ENCODE measurements at places on chromosomes 6 and 20.

DNA sequence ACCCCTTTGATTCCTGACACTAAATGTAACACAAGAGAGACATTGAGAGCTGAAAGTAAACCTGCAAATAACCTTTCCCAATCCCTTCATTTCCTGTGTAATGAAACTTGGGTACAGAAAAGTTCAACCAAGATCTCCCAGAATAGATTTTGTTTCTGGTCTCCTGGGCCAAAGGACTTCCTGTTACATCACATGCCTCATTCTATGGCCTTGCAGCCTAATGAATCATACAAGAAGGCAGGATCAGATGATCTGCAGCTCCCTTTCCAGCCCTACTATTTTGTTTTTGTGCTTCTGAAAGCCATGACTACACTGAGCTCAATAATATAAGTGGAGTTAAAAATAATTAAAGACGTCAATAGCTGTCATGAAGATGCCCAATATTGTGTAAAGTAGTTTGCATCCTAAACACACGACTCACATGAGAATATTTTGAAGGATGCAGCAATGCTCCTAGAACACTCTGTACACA lies 73.4 kb upstream of the NOX3 start:
- no peak for DNase-seq

- no peak for DNase-seq
Measured at GRCh38 chr6:126233192-126233591, 106.7 kb upstream of the CENPW start.

DNA sequence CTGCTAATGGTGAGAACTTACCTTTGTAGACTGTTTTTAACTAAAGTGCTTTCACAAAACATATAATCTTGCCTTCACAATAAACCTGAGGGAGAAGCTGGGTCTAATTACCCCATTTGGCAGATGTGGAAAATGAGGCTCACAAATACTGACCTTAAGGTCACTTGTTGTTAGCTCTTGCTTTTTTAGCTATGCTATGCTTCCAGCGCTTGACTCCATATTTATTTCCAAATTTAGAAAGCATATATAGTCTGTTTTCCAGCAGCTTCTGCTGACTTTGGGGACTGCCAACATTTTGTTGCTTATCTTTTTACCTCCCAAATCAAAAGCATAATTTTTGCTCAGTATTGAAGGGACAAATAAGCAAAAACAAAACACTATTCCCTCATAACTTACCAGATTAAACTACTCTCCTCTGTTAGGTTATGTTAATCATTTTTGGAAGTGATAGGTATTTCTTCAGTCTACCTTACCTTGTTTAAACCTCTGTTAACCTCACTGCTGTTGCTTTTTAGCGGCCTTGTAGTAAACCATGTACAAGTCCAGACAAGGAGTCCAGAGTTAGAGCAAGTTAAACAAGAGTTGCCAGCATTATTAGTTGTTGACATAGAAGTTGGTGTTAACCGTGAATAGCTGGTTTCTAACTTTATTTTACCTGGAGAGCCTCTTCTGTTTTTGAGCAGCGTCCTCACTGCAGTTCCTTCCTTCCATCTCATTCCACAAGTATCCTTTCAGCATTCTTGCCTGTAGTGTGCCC lies 4.9 kb upstream of the BTBD3 start:
- no peak for DNase-seq

DNA sequence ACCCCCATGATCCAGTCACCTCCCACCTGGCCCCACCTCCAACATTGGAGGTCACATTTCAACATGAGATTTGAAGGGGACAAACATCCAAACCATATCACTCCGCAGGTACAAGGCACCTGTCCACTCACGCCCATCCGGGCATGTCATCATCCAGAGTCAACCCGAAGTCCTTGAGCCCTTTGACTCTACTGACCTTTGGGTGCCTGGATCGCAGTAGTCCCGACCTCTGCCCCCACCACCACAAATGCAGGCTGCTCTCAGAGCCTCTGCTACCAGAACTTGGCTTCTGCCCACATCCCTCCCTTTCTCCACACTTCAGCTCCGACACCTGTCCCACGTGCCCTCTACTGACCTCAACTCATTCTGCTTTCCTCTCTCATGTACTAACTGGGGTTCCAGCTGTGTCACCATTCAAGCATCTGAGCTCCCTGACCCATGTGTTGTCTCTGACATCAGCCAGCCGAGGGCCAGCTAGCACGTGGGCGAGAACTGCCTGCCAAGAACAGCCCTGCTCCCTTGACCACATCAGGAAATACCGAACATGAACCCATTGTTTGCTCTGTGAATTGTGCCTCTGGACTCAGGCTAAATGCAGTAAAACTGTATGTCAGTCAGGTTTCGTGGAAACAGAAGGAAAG lies 498.3 kb upstream of the SULF2 start:
- no peak for DNase-seq

- no peak for DNase-seq
Measured at GRCh38 chr6:107330168-107330567, 129.2 kb downstream of the PDSS2 start.

GRCh38 chr20:21147593-21147992 lies 21.7 kb downstream of the KIZ start:
- DNase-seq, result no peak

DNA sequence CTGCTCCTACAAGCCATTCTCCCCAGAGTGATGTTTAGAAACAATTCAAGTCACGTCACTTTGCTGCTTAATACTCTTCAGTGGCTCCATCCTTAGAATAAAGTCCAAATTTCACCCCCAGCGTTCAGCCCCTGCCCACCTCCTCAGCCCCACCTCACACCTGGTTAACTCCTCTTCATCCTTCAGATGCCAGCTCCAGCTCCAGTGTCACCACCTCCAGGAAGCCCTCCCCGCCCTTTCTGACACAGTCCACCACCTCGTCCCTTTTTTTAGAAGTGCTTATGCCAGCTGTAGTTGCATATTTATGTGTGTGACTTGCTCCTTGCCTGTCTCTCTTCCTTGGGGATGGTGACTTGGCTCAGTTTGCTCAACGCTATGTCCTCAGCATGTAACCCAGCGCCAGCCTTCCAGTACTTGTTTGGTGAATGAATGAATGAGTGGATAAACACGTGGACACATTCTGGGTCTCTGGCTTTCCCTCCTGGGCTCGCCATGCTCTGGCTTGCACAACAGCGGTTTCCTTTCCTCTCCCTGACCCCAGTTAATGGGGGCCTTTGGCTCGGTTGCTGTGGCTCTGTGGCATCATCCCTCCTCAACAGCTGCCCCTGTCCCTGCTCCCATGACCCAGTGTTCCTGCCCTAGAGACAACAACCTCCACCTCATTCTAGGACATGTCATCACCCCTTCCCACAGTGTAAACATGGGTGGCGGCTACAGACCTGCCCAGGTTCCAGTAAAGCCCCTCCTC lies 3.7 kb upstream of the IP6K3 start:
- no peak for DNase-seq

- no peak for DNase-seq
Measured at GRCh38 chr6:41098366-41098765, 25.6 kb downstream of the NFYA start.

GRCh38 chr6:26122402-26122792 lies 35.2 kb downstream of the HFE start:
- no peak for DNase-seq

GRCh38 chr6:75788894-75789293 lies 39.9 kb downstream of the MYO6 start:
- no peak for DNase-seq

- no peak for DNase-seq
Measured at GRCh38 chr6:83430611-83431544, at the start of gene ME1. TSS of gene ME1 (minus strand) at chr6:83431051. CDS start at chr6:83430954, 97 bp downstream.

DNA sequence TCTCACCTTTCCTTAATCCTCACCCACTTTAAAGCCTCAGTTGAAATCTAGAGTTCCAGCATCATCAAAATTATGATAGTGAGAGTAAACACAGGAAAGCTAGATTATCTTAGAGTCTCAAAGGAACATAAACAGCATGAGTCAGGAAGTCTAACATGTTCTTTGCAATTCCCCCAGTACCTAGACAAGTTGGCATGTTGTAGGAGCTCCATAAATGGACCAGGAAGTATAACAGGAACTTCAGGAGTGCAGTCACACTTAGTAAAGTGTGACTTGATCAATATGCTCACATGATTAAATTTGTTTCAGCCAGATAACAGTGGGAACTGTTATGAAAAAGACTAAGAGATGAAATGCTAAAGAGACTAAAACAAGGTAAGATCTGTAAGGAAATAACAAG lies 834.4 kb downstream of the EYS start:
- no peak for DNase-seq

GRCh38 chr6:89727501-89727900 lies 89.0 kb upstream of the LYRM2 start:
- DNase-seq, result no peak

GRCh38 chr6:157723376-157723775 lies 99.7 kb upstream of the SNX9 start:
- DNase-seq, result no peak

DNA sequence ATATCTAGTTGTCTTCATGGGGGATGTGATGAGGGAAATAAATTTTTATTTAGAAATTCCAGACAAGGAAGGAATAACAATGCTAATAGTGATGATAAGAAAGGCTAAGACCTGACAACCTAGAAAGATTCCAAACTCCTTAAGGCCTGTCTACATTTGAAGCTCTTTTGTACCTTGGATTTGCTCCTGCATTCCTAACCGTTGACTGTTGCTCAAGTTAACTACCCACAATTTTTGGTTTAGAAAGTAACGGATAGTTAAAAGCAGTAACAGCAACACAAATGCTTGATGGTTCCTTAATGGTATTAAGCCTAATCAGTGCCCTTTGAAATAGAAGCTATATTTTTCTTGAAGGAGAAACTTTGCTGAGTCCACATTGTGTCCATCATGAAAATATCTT lies 52.9 kb downstream of the TRMT11 start:
- no peak for DNase-seq

DNA sequence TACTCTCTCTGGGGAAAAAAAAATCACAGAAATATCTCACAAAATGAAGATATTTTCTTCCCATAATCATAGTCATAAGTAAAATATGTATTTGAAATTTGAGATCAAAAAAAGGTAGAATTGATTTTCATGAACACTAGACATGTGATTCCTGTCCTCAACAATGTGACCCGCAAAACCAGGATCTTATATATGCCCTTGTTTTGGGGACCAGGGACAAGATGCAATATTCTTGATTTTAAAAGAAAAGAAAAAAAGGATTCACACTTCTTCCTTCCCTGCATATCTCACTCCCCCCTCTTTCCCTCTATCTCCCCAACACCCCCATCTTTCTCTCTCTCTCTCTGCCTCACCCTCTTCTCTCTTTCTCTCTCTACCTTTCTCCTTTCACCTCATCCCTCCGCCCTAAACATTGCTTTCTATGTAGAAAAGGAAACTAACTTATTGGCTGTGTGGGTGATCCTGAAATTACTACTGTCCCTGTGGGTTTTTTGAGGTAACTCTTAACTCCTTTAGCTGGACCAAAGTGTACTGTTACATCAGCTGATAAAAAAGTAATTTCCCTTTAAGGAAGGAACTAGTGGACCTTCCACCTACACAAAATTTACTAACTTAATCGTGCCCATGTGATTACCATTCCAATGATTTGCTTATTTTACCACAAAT lies 85.6 kb downstream of the AIG1 start:
- DNase-seq, result no peak

- no peak for DNase-seq
Measured at GRCh38 chr6:68633972-68634725, 933 bp upstream of the ADGRB3 start.

DNA sequence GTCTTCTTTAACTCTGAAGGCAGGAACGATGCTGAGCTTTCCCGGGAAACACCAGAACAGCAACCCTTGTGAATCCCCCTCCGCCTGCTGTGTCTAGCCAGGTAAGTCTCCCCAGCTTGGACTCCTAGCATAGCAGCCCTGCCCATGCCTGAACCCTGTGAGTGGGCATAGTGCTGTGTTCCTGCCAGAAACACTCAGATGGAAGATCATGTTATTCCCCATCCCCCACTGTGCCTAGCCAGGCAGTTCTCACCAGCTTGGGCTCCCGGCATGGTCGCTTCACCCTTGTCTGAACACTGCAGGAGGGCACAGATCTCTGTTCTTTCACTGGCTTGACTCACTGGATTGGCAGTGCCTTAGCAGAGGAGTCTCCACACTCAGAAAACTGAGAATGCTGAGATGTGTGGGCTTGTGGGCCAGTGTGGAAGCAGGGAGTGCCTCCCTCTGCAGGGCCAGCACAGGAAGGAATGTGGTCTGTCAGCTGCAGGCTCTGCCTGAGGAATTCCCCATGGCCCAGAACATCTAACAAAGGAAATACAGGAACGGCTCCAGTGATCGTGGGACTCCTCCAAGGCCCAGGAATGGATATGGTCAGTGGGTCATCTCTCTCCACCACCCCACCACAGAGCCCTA lies 440.1 kb upstream of the ADGRB3 start:
- no peak for DNase-seq

DNA sequence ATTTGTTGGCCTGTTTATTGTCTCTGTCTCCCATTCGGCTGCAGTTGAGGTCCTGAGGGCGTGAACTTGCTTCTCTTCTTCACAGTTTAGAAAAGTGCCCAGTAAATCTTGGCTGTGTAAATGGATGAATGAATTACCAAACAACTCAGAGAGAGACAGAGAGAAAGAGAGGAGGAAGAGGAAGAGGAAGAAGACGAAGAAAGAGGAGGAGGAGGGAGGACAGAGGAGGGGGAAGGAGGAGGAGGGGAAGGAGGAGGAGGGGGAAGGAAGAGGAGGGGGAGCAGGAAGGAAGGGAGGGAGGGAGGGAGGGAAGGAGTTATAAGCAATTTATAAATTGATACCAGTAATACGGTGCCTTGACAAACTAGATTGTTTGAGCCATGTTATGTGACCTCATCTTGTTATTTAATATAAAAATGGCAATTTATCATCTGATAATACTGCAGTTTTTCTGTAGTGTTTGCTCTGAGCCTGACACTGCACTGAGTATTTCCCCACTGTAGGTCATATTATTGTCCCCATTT lies 18.7 kb downstream of the HCK start:
- no peak for DNase-seq

DNA sequence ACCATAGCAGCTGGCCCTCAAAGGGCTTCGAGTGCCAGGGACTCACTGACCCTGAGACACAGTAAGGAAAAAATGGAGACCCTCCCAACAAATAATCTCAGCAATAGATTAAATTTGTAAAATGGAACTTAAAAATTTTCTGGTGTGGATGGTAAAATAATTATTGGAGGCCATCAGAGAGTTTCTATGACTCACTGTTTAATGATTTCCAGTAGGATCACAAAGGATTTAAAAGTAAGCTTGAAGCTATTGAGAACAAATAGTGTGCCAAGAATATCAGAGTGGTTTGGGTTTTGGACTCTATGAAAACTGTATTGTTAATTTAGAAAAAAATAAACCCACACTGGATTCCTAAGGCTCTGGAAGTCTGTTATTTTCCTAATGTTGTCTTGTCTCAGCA lies 115.2 kb upstream of the AKIRIN2 start:
- DNase-seq, result no peak

DNA sequence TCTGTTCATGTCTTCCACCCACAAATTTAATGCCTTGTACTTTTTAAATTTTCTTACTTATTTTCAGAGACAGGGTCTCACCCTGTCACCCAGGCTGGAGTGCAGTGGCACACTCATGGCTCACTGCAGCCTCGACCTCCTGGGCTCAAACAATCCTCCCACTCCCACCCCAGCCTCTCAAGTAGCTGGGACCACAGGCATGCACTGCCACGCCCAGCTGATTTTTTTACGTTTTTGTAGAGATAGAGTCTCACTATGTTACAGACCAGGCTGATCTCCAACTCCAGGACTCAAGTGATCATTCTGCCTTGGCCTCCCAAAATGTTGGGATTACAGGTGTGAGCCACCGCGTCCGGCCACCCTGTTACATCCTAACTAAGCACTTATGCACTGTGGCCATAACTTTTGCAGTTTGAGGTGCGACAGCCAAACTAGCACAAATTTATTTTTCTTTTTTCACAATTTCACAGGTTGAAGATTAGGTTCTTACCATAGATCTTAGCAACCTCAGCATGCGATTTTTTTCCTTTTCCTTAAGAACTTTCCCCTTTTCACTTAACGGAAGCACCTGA lies 92.1 kb downstream of the EPB41L2 start:
- DNase-seq, result no peak

Data from naive thymus-derived CD4-positive, alpha-beta T cell (primary cell).